Non-pigmented ciliary epithelial cell (primary cell): ENCODE measurements at places on chromosomes 3 and 15.

- peak; percentile 54 for DNase-seq
Observed at GRCh38 chr3:23264413-23264812, 61.3 kb downstream of the UBE2E2 start.

- no peak for DNase-seq
Observed at GRCh38 chr3:69388241-69388640, 2.4 kb upstream of the FRMD4B start.

DNA sequence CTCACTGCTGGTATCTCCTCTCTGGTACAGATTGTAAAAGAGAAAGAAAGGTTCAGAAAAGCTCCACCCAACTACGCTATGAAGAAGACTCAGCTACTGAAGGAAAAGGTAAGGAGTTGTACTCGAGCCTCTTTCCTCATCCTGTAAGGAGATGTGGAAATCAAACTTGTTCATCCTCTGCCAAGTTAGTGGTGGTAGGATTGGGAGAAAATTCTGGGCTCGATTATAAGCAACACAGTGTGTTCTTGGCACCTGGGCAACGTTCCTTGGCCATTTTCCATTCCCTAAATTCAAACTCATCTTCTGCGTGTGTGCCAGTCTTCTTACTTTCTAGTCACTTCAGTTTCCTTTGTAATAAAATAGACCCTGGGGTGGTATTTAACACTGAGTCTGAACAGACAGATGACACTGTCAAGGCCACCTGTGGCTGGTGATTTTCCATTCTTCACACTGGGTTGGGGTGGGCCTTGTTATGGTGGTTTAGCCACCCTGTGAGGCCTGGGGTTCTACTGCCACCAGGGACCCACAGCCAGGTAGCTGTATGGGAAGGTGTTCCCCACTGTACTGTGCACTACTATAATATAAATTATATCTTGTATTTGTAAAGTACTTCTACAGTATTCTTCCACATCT is 17.1 kb upstream of the ITPKA start:
- DNase-seq: no peak

GRCh38 chr3:167731393-167731792 is 3.3 kb downstream of the PDCD10 start:
- DNase-seq: no peak

GRCh38 chr3:142149673-142149992 is 289 bp upstream of the TFDP2 start:
- DNase-seq: no peak

- no peak for DNase-seq
Observed at GRCh38 chr15:89126009-89126408, 37.8 kb downstream of the ABHD2 start.

- DNase-seq: no peak
Observed at GRCh38 chr15:42284551-42284950, 11.3 kb upstream of the TMEM87A start.

- no peak for DNase-seq
Observed at GRCh38 chr3:115685097-115685496, 61.8 kb downstream of the GAP43 start.

DNA sequence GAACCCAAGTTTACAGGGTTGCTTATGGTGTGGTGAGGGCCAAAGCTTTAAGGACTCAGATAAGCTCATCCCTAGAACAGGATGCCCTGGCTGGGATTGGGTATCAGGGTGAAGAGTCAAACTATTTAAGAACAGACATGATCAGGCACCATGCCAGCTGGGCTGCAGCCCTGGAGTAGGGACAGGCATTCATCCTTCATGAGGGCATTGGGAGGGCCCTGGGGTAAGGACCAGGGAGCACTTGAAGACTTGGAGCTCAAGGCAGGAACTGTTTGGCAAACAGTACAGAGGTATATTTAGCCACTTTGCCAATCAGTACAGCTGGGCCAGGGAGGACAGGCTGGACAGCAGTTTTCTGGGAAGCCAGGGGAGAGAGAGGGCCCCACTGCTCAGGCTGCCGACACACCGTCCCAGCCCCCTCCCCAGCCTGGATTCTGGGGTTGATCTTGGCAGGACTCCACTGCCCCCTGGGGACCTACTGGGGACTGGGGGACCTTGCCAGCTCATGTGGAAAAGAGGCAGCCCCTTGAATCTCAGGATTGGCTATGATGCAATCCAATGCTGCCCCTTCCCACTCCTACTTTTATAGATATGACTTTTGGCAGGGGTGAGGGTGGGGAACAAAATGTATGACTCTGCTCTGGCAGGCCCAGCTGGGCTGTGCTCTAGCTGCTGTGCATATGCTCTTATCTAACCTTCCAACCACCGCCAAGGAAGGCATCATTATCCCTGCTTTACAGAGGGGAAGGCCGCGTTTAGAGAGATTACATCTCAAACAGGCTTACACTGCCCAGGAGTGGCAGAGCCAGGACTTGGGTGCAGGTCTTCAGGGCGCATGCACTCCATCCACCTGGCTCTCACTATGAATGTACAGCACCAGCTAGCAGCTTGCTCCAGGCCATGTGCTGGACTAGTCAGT is 2.3 kb downstream of the PLA2G4E start:
- DNase-seq: no peak
